Activated naive CD8-positive, alpha-beta T cell treated with anti-CD3 and anti-CD28 coated beads, Interleukin-2, amount 10 ng/mL, durations not matched to agents 7 days and 5 days (primary cell): ENCODE measurements at places on chromosomes 7 and 10. TPM values are rescaled to one million over a fixed set of nuclear protein-coding genes. Genes with fewer than 3 reads are reported as not detected.
A peak's percentile ranks its signal among the peaks of the same experiment; 100 is the strongest.

DNA sequence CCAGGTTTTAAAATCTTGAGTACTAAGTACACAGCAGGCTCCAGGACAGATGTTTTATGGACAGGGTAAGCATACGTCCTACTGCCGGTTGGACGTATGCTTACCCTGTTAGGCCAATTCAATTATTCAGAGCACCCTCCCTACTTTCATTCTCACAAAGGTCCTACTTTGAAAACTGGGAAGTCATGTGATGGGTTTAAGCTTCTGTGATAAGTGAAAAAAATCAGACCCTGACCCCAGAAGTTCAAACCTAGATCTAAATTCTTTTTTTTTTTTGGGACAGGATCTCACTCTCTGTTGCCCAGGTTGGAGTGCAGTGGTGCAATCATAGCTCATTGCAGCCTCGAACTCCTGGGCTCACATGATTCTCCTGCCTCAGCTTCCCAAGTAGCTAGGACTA lies 55.2 kb downstream of the HIPK2 start:
- DNase-seq: no peak

DNA sequence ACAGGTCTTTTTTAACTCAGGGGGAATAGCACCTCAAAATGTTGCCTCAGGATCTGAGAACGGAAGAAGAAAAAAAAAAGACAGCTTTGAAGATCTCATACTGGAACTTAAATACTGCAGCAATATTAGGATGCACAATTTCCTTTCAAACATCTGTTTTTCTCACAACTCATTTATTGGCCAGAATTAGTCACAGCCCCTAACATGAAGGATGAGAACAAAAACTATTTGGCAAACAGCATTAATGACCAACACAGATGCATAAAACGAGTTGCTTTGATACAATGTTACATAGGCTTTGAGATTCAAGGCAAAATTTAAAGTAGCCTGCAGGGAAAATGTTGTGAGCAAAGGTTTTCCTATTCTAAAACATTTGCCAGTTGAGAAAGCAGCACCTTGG lies 36.5 kb downstream of the JMJD1C start:
- no peak for DNase-seq

- DNase-seq: no peak
These were observed 96.1 kb downstream of the RNF133 start for GRCh38 chr7:122602800-122603199.

DNA sequence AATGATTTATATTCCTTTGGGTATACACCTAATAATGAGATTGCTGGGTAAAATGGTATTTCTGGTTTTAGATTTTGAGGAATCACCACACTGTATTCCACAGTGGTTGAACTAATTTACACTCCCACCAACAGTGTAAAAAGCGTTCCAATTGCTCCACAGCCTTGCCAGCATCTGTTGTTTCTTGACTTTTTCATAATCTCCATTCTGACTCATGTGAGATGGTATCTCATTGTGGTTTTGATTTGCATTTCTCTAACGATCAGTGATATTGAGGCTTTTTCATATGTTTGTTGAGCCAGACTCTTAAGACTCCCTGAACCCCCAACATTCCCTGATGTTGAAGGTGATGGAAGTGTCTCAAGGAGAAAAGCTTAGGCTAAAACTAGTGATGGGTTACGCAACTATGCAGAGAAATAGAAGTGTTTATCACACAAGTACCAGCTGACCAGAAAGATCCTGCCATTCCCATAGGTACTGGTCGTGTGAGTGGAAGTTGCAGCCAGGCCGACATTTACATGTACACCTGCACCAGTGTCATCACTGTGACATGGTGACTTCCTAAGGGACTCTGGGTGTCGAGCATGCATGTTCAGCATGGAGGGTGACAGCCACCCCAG lies 711.2 kb upstream of the NRP1 start:
- DNase-seq: no peak

Gene NPFFR1
- not detected for total RNA-seq

DNA sequence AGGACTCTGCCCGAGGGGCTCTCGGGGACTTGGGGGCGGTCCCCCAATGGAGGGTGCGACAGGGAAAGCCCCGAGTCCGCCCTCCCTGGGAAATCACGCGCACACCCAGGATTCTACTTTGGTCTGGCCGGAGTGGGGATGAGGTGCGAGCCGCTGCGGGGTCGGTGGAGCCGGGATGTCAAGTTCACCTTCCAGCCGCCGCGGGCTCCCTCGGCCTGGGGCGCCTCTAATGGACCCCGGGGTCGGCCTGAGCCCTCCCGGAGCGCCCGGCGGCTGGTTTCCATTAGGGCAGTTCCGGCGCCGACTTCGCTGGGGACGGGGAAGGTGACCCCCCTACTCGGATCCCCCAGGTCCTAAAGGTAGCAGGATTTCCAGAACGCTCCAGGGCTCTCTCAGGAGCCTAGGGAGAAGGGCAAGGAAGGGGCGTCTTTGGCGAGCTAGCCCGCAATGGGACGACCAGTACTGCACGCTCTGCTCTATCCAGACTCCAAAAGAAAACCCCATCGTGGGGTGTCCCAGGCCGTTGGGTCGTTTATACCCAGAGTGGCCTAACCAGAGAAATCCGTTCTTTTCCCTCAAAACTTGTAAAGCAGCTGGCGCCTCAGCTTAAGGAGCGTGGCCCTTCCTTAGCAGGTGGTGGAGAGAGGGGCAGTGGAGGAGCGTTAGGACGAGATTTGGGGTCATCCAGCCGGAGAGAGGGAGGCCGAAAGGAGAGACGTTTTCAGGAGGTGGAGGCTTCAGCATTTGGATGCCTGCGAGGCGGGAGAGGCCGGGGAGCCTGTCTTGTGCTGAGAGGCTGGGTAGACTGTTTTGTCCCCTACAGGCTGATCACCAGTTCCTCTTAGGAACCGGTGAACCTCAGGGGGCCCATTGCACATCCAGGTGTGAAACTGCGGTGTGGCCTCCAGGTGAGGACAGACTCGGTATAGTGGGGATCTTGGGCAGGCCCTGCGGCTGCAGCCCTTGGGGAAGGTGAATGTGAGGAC lies 860 bp upstream of the WDR86 start:
- DNase-seq: peak; percentile 30

Gene OR6B1
- not detected for total RNA-seq

GRCh38 chr10:51878695-51879094 lies 179.3 kb upstream of the CSTF2T start:
- DNase-seq: no peak

DNA sequence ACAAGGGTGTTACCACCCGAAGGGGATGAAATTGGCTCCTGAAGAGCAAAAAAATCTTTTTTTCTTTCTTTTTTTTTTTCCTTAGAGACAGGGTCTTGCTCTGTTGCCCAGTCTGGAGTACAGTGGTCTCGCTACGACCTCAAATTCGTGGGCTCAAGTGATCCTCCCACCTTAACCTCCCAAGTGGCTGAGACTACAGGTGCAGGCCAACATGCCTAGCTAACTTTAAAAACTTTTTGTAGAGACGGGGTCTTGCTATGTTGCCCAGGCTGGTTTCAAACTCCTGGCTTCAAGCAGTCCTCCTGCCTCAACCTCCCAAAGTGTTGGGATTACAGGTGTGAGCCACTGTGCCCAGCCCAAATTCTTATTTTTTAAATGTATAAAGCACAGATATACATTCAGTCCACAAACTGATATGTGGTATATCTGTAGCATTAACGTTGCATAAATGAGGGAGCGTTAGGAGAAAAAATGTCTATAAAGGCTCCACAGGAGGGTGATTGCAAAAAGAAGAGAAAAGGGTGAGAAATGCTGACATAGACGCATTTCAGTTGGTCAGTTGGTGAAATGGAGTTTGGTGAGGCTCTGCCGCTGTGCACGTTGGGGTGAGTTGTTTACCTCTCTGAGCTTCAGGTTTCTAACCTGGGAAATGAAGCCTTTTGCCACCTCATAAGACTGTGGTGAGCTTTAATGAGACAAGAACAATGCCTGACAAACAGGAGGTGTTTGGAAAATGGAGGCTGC lies 100.7 kb upstream of the PODXL start:
- DNase-seq: no peak

DNA sequence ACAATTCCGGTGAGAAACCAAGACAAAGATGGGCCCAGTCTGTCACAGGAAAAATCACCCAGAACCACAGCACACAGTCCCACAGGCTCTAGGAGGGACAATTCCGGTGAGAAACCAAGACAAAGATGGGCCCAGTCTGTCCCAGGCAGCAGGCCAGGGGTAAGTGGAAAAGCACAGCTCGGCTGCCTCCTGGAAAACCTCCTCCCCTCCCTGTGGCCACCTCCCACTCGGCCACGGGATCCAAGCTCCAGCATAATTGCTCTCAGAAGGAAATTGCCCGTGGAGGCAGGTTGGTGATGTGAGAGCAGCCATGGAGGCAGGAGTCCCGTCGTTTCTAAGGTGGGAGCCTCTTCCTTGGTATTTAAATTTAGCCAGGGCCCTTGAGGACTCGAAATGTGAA lies 95.7 kb downstream of the PLXNA4 start:
- no peak for DNase-seq

DNA sequence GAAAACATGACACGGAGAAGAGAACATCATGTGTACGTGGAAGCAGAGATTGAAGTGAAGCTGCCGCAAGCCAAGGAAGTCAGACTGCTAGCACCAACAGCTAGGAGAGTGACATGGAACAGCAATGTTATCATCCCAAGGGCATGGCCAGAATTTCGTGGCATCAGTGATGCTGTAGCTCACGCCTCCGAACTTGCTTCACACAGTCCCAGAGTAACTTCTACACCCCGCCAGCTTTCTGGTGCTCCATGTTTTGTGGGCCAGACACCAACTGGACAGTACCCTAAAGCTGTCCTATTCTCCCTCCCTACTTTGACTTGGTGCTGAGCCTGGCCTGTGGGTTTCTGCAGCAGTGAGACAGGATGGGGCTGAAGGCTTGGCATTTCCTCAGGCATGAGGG lies 33.0 kb upstream of the EMX2 start:
- DNase-seq: no peak

DNA sequence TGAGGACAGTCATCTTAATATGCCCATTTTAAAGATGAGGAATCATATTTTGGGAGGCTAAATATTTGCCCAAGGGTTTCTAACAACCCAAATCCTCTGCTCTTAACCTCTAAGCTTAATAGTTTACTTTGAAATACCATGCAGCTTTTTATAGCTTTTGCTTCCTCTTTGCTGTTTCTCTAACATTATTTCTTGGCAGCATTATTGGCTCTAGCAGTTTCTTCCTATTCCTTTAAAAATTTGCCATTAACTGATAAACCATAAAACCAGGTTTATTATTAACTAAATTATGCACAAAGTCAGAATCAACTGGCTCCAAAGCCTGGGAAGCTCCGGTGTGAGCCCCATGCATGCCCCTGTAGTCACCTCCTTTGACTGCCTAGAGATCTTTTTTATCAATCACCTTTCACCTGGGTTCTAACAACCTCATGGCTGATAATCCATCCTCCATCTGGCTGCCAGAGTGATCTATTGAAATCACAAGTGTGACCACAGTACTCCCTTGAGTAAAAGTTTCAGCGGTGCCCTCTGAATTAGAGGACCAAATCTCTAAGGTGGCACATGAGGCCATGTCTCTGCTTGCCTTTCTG lies 62.4 kb downstream of the ITGB8 start:
- DNase-seq: no peak

DNA sequence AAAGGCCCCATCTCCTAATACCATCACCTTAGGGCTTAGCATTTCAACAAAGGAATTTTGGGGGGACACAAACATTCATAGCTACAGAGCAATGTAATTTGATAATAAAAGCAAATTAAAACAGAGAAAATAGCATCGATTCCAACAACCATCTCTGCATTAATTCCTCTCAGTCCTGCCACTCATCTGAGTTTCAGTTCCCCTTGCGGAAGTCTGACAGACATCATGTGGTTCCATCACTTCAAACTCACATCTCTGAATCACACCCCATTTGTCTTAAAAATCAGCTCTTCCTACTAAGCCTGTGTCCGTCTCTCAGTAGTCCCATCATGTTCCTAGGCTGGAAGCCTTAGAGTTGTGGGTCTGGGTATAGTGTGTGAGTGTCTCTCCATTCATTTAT lies 3.6 kb downstream of the ADCK2 start:
- DNase-seq: no peak

GRCh38 chr7:28813243-28813962 lies 144.7 kb downstream of the TRIL start:
- DNase-seq: no peak

- no peak for DNase-seq
These were observed 88.4 kb downstream of the DIP2C start for GRCh38 chr10:600876-601659.

DNA sequence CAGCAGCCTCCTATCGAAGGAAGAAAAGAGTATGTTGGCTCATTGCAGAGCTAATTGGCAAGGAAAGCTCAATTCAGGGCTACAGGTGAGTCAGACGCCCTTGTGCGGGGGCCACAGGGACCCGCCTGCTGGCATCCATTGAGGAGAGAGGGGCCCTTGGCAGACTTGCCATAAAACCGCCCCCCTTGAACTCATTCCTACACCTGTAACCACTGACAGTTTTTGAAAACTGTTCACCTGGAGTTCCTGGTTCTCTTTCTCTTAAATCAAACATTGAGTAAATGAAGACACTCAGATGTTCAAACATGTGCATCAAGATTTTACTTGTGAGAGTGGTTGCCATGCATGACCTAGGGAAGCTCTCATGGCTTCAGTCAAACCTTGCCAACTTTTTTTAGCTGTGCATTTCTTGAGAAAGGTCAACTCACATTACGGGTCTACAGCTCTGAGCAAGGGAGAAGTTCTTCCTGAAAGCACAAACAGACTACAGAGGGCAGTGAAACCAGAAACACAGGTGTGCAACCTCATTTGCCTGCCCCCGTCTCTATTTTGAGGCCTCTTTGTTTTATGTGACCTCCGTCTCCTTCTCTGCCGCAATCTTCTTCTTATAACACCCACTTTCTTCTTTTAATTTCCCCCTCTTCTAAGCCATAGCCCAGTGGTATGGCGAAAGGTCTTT lies 87.8 kb downstream of the TBXAS1 start:
- DNase-seq: no peak

DNA sequence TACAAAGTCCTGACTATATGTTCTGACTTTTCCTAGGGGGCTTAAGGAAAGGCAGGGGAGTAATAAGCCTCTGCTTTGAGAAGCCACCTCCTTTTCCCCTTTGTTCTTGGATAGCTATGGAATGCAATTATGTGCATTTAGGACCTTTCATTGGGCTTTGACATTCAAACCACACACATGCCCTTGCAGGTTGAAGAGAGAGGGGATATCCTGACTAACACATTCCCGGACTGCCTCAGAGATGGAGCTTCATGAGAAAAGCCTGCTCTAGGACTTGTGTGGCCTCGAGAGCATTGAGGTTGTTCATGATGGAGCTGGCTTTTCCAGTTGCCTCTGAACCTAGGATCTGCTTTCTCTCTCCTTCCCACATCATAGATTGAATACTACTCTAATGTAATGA lies 694.5 kb downstream of the LRMDA start:
- DNase-seq: no peak

DNA sequence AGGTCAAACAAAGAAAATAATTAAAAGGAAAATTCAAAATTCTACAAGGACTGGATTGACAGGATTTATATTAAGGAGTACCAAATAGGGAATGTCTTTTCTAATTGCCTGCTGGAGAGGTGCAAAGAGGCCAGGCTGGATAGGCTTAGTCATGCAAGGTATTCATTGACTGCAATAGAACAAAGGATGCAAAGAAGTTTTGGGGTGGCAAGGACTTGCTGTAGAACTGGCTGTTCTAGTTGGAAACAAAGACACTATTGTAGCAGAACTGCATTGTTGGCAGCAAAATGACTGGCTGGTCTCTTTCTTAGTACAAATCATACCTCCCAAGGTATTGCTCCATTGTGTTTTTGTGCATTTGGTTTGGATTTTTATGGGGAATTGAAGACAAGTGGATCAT lies 10.1 kb downstream of the ITGB8 start:
- no peak for DNase-seq

GRCh38 chr7:2647594-2648172 lies 15.9 kb downstream of the TTYH3 start:
- no peak for DNase-seq
